Effector CD4-positive, alpha-beta T cell (primary cell): ENCODE measurements at places on chromosomes 5 and 9.

GRCh38 chr5:159746707-159747106 is 169.6 kb upstream of the ADRA1B start:
- DNase-seq, result no peak

GRCh38 chr9:131714161-131714646 is 25.7 kb downstream of the RAPGEF1 start:
- DNase-seq, result no peak

DNA sequence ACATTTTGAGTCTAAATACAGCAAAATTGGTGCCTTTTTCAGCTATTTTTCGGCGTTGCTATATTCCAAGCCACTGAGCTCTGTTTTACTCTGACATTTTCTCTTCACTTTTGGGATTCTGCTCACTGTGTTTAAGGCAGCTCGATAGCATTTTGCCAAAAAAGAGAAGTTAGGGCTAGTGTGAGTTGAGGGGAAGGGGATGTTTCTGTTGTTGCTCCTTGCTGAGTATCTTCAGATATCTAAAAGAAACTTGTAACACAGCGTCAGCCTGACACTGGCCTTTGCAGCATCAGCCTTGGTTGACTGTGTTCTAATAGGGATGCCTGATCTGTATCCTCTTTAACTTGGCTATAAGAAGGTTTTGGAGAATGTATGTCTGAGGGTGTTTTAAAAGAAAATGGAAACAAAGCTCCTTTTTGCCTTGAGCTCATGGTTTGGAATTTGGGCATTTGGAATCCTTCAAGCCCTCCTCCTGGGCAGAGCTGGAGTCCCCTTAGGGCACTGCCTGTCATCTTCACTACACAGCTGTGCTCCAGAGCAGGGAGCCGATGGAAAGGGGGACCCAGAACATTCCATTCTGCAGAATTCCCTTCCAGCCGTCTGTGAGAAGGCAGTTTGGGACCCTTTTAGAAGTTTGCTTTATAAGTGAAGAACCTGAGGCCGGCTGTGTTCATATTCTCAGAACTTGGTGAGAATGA is 63.0 kb downstream of the EXOSC2 start:
- DNase-seq, result no peak

GRCh38 chr5:64634997-64635686 is 55.2 kb upstream of the SHISAL2B start:
- no peak for DNase-seq

DNA sequence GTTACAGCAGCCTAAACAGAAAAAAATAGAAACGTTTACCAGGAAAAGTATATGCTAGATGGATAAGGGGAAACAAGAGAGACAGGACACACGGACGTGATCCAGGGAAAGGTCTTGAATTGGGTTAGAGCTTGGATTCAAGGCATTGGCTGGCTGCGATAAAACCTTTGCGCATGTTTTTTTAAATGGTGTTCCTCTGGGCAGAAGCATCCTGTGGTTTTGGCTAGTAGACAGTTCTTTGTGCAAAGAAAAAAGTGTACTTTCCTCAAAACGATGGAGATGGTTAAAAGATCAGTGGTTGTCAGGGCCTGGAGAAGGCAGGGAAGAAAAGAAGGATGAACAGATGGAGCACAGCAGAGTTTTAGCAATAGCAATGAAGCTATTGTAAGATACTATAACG is 37.5 kb upstream of the LIFR start:
- DNase-seq, result no peak

GRCh38 chr5:72282878-72283277 is 37.2 kb downstream of the MRPS27 start:
- no peak for DNase-seq

DNA sequence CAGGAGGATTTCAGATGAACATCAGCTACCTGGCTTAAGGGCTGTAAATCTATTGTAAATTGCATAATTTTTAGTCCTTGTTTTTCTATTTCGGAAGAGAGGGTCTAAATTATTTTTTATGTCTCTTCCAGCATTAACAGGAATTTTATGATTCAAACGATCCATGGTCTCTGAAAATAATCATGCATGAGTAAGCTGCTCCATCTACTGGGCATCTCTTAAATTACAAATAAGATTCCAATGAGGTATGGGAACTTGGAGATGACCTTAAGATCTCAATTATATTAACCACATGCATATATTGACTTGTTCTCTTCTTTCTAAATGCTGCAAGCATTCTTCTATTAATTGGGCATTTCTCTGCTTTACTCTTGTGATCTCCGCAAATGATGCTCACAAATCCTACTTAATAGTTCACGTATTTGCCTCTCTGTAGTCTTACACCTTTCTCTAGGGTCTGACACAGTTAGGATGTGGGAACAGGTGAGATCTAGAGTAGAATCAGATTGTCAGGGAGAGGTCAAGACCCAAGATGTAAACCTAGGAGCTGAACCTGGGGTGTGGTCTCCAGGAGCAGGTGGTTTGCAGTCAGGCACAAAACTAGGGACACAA is 86.9 kb downstream of the NUDT12 start:
- no peak for DNase-seq
